ENCODE measurements at places on chromosomes 13 and 19. TPM values are rescaled to one million over a fixed set of nuclear protein-coding genes. Genes with fewer than 3 reads are reported as not detected.

DNA sequence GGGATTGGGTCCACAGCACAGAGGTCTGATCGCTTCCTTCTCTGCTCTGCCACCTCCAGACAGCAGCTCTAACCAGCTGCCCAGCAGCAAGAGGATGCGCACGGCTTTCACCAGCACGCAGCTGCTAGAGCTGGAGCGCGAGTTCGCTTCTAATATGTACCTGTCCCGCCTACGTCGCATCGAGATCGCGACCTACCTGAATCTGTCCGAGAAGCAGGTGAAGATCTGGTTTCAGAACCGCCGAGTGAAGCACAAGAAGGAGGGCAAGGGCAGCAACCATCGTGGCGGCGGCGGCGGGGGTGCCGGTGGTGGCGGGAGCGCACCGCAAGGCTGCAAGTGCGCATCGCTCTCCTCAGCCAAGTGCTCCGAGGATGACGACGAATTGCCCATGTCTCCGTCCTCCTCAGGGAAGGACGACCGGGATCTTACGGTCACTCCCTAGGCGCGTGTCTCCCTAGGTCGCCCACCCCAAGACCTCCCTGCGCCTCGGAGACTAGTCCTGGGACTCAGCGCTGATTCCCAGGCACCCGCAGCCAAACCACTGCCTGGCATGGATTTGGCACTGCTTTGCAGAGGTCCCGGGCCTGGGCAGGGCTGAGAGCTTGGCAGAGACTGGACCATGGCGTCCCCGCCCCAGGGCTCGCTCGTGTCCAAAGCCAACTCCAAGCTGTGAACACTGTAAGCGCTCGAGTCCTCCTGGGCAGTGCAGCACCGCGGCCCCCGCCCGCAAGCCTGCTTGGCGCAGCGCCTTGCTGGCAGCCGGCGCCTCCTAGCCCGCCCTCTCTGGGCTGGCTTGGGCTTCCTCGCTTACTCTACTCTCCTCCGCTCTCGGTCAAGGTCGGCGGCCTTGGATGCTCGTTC, 1.5 kb downstream of the GSX1 start:
- peaks cover 24% of the 10 kb centered on the region for H3K4me1 ChIP-seq
- no peak for DNase-seq
- H3K36me3 ChIP-seq, result no peaks in the 10 kb centered on the region
- peaks cover 98% of the 10 kb centered on the region for H3K27me3 ChIP-seq

Gene CYP4F2
- total RNA-seq, result not detected

GRCh38 chr19:39500543-39500942, 1.8 kb downstream of the DLL3 start:
- H3K27me3 ChIP-seq, result peaks cover 81% of the 10 kb centered on the region
- no peak for DNase-seq
- H3K27ac ChIP-seq, result no peak overlapping the region
- no peak overlapping the region for H3K4me3 ChIP-seq
- no peaks in the 10 kb centered on the region for H3K36me3 ChIP-seq

DNA sequence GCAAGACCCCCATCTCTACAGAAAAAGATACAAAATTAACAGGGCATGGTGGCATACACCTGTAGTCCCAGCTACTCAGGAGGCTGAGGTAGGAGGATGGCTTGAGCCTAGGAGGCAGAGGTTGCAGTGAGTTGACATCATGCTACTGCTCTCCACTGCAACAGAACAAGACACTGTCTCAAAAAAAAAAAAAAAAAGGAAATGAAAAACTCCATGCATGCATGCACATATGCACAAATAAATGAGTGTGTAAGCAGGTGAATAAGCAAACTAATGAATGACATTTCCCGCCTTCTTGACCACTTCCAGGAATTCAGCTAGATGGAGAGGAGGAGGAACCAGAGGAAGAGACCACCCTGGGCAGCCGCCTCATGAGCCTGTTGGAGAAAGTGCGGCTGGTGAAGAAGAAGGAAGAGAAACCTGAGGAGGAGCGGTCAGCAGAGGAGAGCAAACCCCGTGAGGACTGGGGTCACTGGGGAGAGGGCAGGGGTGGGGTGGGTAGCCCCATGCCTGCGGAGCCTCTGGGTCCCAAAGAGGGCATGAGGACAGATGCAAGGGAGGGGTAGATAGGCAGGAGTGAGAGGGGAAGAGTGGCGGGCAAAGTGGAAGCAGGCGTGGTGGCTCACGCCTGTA, 58.8 kb downstream of the RYR1 start:
- no peaks in the 10 kb centered on the region for H3K36me3 ChIP-seq
- H3K4me1 ChIP-seq, result no peaks in the 10 kb centered on the region
- H3K27me3 ChIP-seq, result no peaks in the 10 kb centered on the region
- no peak overlapping the region for H3K4me3 ChIP-seq
- no peak overlapping the region for H3K27ac ChIP-seq
